ENCODE measurements at places on chromosomes 5 and 9.

- no peak for DNase-seq
Measured at GRCh38 chr9:95497772-95498171, 19.0 kb downstream of the PTCH1 start.

GRCh38 chr5:24899180-24899579, 254.4 kb upstream of the CDH10 start:
- DNase-seq: no peak

DNA sequence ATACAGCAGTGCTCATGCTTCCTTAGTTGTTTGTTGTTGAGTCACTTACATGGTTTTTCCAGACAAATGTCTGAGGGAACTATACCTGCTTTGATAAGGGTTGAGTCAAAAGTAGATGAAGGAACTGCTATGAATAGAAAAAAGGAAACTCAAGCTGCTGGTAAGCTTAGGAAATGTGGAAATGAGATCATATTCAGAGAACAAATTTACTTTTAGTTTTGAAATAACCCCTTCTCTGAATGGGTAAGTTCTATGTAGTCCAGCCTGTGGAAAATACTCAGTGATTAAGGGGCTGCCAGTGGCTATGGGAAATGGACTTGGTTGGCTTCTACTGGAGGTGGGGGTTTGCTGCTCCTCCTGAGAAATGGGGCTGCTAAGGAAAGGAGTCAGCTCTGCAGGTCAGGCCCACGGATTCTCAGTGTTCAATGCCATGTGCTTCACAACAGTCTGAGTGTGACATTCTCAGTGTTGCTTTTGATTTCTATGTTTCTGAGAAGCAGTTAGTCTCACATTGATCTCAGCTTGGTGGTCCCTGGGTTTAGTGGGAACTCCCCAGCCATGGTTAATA, 47.7 kb upstream of the GLRX start:
- no peak for DNase-seq

DNA sequence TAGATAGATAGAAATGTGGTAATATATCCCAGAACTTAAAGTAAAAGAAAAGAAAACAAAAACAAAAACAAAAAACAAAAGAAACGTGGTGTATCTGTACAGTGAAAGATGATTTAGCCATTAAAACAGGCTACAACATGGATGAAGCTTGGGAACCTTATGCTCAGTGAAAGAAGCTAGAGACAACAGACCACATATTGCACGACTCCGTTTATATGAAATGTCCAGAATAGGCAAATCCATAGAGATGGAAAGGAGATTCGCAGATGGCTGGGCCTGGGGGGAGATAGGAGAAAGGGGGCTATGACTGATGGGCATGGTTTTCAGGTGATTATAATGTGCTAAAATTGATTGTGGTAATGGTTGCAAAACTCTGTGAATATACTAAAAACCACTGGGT, 86.6 kb downstream of the ROR2 start:
- DNase-seq: no peak

DNA sequence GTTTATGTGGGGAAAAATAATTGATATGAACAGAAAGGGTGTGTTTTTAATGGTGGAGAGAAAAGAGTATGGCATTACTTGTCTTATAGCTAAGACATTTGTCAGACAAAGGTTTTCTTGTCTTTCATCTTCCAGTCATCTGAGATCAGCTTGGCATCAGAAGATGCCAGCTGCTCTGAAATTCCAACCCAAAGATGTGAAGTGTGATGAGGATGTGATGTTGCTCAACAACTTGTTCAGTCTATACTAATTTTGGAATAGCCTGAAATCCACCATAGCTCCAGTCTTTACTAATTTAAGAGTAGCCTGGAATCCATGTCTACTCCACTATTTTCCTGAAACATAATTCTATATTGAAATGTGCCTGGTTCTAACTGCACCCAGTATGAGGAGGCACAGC, 182.3 kb downstream of the CFAP90 start:
- no peak for DNase-seq

GRCh38 chr5:96880444-96881164, 4.3 kb downstream of the ERAP2 start:
- no peak for DNase-seq

DNA sequence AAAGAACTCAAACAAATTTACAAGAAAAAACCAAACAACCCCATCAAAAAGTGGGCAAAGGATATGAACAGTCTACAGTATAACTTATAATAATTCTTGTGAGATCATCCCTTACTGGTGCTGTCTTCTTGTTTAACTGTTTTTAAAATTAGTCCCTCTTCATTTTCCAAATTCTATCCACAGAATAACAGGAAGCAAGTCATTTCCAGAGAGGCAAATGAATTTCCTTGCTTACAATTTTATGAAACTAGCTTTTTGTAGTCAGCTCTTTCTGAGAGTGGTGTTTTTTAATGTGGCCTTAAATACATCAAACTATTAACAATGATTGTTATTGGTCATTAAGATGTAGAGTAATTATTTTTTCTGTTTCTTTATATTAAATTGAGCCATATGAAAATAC, 40.6 kb downstream of the FAM174A start:
- no peak for DNase-seq

DNA sequence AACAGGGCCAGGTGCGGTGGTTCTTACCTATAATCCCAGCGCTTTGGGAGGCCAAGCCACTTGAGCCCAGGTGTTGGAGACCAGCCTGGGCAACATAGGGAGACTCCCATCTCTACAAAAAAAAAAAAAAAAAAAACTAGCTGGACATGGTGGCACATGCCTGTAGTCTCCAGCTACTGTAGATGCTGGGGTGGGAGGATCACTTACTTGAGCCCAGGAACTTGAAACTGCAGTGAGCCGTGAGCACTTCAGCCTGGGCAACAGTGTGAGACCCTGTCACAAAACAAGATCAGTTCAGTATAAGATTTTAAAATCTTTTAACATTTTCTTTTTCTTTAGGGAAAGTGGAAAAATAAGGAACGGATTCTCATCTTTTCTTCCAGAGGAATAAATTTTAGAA, 2.5 kb downstream of the BRIX1 start:
- DNase-seq: no peak

GRCh38 chr5:90810211-90810610, 251.6 kb downstream of the ADGRV1 start:
- no peak for DNase-seq

DNA sequence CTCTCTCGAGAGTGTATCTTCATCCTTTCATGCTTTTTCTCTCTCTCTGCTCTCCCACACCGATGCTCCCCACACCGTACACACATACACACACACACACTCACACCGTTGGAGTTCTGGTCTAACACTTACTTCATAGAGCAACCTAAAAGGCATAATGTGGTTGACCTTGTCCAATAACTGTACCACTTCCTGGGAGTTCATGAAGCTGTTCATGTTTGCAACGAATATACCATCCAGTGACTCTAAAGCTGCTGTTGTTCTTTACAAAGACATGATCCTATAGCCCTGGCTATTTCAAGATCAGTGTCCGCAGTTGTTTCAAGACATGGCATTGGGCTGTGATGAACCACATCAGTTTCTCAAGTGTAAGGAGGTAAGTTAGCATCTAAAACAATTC, 10.0 kb downstream of the MEF2C start:
- no peak for DNase-seq

DNA sequence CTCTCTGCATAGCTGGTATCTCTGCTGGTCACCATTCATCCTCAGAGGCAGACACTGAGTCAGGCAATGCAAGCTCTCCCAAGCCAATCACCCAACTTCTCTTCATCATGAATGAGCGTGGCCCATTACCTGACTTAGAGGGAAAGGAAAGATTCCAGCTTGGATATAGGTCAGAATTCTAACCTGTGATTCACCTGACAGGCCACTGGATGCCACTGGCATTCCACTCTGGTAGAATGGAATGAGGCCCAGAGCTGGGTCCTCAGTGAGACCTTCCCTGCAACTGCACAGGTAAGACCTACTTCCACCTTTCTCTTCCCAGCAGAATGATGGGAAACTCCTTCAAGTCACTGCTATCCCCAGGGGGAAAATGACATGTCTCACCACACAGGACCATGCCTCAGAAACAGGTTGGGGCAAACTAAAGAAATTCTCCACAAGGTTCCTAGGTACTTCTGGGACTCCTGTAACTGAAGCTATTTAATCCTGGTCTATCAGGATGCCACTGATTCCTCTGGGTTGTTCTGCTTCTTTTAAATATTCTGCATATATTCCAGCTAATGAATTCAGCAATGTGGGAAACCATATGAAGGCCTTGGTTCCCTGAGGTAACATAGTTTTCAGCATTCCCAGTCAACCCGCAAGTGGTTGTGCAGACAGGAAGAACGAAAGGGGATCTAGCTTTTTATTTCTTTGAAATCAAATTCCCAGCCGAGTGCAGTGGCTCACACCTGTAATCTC, 62.0 kb downstream of the SUSD1 start:
- DNase-seq: peak; percentile 19

DNA sequence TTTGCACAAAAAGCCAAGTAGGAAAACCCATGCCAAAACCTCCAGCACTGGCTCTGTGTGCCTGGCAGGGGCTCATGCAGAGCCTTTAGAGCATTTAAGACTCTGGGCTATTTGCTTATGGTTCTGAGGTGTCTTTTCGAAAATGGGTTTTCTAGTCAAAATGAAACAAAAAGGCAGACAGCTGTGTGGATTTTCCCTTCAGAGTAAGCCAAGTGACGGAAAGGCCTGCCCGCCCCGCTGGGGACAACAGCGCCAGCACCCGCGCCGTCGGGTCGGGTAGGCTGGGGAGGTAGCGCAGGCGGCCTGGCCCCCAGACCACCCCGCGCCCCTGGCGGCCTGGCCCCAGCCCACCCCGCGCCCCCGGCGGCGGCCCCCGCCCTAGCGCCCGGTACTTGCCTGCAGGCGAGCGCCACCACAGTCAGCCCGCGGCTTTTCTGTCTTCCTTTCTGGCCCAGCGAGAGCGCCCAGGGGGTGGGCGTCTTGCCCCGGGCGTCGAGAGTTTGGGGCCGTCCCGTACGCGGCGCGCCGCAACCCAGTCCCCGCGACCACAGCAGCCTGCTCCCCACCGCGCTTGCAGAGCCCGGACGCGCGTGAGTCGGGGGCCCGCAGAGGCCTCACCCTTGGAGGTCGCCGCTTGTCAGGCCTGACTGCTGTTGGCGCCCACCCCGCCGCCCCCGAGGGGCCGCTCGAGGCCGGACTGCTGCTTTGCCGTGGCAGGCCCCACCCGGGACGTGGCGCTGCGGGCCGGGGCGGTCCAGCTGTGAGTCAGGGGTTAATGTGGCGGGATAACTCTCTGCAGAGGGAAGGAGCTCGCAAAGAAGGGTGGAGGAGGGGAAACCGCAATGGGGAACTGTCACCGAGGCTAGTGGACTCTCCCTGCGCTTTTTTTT, at the start of gene TICAM2:
TICAM2 (minus strand) TSS at position 779 of the 890 bp plus-strand sequence. CDS start 21,223 bp downstream, outside the sequence.
- DNase-seq: peak; percentile 43

DNA sequence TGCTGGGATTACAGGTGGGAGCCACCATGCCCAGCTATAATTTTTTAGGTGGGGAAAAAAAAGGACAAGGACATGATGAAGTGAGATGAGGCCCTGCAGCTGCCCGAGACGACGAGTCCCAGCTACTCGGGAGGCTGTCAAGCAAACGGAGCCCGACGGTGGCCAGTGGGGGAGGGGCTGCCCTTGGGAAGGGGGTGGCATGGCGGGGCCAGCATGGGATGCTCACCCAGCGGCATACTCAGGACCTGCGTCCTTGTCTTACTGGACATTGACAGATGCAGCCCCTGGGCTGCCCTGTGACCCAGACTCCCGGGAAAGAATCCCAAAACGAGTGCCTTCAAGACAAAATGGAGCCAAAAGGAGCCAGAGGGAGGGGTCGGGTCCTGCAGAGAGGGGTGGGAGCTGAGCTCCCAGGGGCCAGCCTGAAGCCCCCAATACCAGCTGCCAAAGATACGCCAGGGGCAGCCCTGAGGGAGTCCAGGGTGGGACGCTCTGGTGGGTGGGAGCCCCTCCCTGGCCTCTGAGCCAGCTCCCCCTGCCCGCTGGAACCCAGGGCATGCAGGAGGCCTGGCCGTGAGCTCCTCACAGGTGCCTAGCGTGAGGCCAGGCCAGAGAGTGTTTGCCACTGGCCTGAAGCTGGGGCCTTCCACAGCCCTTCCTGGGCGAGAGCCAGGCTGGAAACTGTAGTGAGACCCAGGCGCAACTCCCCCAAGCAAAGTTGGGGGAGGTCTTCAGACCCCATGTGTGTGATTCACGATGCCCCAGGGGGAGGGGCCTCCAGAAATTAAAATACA, 15.7 kb downstream of the CCDC187 start:
- no peak for DNase-seq

DNA sequence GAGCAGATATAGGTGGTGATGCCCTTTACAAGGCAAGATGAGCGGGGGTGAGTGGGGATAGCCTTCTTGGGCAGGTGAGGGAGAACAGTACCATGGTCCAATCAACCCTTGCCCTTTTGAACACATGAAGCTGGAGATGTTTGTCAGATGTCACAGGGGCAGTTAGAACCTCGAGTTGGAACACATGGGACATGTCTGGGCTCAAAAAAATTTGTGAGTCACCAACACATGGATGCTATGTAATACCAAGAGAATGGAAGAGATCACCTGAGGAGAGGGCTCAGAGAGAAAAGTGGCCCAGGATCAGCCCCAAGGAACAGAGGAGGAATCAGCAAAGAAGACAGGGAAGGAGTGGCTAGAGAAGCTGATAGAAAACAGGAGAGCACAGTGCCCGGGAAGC, 4.7 kb downstream of the PHYKPL start:
- no peak for DNase-seq

GRCh38 chr5:1012313-1012841, 3.8 kb downstream of the NKD2 start:
- DNase-seq: no peak

DNA sequence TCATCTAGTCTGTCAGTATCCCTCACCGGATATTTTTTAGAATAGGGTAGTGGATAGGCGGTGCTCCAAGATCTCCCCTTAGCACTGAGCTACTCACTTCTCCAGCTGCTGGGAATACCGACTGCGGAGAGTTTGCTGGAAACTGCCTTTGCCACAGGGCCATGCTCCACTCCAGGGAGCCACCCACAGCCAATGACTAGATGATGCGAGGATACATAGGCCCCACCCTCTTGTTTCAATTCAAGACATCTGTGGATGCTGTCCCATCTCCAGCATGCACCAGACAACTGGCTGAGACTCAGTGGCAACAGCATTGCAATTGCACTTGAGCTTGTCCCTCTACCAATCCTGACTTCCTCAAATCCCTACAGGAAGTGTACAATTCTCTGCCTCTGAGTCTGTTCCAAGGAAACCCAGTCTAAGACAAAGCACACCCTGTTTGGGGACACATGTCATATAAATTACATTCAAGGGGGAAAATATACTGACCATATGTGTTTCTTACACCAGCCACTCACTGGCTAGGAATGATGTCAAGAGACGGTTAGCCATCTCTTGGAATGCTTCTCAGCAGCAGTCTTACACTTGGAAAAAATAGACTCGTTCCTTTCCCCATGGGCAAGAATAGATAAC, 312.6 kb upstream of the KIF2A start:
- no peak for DNase-seq

DNA sequence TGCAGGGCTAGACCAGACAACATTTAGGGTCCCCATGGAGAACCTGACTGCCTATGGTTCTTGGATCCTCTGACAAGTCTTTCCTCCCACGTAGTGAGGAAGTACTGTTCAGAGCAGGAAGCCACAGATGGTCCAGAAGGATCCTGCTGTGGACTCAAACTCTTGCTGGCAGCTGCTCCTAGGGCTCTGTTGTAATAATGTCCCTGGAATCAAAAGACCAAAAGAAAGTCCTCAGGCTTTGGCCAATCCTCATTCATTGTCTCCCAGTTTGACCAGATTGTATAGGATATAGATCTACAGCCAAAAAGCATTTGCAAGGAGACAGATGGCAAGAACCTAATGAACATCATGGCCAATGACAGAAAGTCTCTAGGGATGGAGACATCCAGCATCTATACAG, 53.9 kb downstream of the SEMA6A start:
- DNase-seq: no peak
